ENCODE measurements at places on chromosomes 7 and 10.

GRCh38 chr10:48603421-48604038 lies 1.3 kb downstream of the ARHGAP22 start:
- DNase-seq: no peak

DNA sequence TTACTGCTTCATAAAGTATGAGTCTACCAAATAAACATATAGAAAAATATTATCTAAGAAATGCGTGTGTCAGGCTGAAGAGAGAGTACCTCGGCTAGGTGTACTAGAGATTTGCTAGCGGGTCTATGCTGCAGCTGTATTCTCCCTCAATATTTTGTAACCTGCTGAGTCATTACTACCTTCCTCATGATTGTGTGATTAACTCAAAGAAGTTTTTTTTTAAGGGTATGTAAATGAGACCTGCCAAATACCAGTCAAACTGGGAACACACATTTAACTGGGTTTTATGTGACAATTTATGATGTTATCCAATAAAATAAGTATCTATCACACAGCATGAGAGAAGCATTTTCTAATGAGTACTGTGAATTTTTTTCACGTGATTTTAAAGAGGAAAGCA lies 180.4 kb downstream of the RNF133 start:
- no peak for DNase-seq

GRCh38 chr10:26755443-26755903 lies 58.0 kb downstream of the PDSS1 start:
- no peak for DNase-seq

DNA sequence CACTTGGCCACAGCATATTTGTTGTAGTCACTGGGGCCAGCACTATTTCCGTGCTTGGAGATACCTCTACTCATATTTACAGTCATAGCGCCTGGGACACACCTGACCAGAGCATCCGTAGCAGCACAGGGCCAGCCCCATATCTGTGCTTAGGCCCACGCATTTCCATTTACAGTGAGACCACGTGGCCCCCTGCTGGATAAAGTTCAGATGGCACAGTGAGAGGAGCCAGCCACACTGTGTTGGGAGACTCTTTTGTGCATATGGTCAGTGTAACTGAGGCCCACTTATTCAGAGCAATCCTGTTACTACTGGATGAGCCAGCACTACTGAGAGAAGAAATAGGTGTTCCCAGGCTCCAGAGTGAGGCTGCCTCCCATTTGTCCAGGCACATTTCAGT lies 455.3 kb downstream of the REEP3 start:
- DNase-seq: no peak

DNA sequence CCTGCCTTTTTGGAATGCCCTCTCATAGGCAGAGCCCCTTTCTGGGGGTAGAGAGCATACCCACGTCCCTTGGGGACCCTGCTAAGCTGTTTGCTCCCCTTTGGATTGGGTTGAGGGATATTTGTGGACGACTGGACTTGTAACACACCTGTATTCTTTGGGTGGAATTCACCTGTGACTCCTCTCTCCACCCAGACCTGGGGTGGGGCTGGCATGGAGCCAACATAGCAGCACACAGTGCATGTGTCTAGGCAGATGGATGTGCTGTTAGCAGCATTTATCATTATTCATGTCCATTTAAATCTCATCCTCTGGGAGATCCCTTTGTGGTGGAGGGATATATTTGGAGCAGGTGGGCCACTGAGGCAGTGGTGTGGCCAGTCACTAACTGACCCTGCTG lies 51.0 kb downstream of the CDH23 start:
- DNase-seq: no peak

- DNase-seq: no peak
Observed at GRCh38 chr10:76119036-76119435, 687.6 kb downstream of the LRMDA start.

DNA sequence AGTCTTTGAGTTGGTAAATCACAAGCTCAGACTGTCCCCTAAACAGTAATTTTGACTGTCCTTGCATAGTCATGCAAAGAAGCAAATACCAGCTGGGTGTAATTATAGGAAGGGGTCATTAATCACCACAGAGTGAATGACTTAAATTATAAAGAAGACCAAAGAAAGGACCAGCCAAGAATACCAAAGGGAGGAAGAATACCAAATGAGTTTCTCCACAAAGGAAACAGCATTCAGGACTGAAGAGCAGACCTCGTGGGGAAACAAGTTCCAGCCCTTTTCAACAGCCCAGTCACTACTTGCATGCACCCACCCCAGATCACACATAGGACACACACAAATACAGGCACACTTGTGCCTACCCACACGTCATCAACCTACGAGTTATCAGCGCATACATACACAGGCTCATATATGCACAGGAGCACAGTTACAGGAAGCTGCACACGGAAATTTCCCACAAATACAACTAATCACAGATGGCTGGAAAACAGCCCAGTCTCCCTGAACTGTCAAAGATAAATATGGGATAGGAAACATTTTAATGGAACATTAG lies 77.6 kb downstream of the DENND2A start:
- no peak for DNase-seq

GRCh38 chr10:60718886-60719285 lies 59.4 kb upstream of the CDK1 start:
- DNase-seq: no peak

DNA sequence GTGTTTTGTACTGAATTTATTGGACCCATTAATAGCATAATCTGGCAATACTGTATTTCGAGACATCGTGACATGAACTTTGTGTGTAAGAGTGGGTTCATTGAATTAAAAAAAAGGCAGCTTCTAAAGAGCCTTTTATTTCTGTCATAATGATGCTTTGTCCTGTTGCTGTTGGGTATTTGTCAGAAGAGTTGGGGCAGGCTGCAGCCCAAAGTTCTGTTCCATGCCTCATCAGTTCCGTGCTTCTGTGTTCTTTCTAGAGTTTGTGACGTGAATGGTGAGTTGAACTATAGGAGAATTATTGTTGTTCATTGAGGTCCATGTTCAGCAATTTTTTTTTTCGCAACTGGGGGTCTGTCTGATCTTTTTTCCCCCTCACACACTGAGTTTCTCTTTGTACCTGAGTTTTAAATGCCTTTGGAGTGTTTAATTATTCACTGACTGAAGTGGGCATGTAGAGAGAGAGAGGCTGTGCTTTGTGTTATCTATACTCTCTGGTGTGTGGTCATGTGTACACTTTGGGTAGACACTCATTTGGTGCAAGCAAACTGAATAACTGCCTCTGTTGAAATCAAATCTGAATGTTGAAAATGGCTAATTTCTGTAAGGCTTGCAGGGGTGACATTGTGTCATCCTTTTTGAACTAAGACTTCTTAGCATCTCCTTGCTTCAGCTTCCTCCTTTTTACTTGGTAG lies 69.8 kb downstream of the ADD3 start:
- DNase-seq: no peak

DNA sequence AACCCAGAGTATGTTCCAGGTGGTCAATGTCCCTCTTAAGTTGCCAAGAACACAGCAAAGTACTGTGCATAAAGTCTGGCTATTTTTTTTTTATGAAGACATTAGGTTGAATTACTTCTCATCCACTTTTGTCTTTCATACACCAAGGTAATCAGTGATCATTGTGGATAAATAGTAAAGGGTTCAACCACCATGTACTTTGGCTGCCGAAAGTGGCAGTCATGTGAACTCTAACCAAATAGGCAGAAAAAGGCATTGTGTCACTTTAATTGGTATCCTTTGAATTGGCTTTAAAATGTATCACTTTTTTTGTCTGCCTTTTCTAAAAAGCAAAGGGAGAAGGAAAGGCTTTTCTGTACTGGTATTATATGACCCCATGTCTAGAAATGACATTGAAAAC lies 7.3 kb downstream of the ITIH2 start:
- DNase-seq: no peak

- DNase-seq: no peak
Observed at GRCh38 chr7:145718129-145718528, 398.5 kb upstream of the CNTNAP2 start.

DNA sequence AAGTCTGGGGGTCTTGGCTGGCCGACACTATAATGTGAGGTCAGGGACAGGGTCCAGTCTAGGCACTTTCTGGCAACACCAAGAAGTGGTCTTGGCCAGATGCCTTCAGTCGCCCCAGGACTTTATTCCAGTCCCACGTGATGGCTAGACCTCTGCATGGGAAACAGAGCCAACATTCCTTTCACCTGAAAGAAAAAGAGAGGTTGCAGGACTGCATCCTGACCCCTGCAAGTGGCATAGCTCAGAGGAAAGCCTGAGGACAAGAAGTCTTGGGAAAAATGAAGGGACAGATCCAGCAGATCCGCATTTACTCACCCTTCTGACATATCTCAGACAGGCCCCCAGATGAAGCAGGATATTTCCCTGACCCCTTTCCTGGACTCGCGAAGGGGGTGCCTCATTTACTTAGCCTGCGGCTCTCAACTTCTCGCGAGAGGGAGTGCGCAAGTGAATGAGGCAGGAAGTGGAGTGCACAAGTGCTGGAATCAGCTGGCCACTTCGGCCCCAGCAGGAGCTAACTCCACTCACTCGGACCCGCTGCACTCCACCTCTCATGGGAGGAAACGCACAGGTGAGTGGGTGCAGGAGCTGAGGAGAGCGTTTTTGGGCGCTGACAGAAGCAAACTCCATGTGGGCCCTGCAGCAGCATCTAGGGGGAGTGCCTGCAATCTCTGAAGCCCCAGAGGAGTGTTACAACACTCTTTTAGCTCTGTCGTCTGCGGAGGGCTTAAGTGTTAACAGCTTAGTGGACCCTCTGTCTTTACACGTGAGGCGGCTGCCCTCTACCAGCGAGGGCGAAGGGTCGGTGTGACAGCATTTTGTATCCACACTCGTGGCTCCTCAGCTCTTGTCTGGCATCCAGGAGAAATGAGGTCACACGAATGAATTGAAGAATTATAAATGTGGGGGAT lies 916.2 kb upstream of the GHITM start:
- DNase-seq: no peak

GRCh38 chr10:86757113-86757972 lies 924 bp downstream of the BMPR1A start:
- no peak for DNase-seq

- no peak for DNase-seq
Observed at GRCh38 chr10:97770255-97770654, 1.5 kb downstream of the SFRP5 start.

GRCh38 chr10:69043931-69044531 lies 43.9 kb upstream of the SRGN start:
- DNase-seq: no peak

DNA sequence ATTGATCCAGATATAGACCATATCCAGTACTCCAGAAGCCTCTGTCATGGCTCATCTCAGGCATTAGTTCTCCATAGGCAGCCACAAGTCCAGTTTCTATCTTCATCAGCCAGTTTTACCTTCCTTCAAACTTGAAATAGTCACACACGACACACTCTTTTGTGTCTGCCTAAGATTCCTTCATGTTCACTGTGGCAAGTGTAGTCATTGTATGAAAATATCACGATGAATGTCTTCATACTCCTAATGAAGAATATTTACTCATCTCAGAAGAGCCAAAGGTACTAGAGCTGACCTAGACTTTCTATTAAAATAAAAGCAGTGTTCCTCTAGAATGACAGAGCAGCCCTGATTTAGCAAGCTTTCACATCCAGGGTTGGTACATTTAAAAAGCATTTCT lies 230.7 kb downstream of the SNX13 start:
- DNase-seq: no peak

- DNase-seq: no peak
Observed at GRCh38 chr10:110160081-110160480, 47.3 kb upstream of the MXI1 start.

- DNase-seq: no peak
Observed at GRCh38 chr10:73819081-73819480, 7.7 kb upstream of the NDST2 start.

DNA sequence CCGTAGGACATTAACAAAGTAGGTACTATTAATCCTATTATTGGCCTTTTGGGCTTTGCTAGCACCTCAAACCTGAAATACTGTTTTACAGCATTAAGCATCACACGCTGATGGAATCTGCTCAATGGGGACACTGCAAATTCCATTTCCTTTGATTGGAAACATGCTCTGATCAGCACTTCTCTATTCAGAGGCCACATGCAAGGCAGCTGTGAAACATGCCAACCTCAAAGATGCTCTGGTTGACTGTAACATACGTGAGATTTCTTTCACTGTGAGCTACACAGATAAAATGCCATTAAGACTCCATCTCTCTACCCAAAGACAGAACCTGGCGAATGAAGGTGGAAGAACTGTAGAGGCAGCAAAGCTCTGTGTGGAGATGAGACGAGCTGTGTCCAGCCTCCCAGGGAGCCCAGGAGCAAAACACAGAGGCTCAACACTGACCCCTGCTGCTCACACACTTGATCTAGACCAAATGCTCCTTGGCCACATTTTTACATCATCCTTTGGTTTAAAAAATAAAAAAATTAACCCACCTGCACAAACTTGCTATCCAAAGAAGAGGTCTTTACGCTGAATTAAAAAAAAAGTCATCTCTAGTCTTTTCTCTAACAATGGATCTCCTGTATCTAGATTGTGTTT lies 8.0 kb downstream of the RSU1 start:
- DNase-seq: no peak

DNA sequence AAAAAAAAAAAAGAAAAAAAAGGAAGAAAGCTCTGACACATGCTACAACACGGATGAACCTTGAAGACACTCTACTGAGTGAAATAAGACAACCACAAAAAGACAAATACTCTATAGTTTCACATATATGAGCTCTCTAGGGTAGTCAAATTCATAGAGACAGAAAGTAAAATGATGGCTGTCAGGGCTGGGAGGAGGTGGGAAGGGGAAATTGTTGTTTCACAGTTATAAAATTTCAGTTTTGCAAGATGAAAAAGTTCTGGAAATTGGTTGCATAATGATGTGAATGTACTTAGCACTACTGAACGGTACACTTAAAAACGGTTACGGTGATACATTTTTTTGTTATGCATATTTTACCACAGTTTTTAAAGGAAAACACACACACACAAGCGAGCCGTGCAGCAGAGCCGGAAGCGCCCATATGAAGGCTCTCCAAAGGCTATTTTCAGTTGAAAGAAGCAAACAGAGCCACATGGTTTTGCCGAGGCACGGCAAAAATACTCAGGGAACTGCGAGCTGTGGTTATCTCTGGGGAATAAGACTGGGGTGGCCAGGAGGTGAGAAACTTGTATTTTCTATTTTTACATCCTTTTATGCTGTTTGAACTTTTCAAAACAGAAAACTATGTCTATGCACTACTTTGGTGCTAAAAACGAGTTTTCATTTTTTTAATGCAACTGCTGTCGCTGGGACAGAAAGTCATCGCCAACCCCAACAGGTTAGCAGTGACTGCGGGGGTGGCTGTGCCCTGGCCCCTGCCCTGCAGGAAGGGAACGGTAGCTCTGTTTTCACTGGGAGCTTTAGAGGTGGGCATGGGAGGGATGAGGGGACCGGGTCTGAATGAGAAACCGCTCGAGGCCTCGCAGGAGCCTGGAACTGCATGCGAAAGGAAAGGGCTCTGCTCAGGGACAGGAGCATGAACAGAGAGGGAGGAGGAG lies 132.9 kb downstream of the OAT start:
- no peak for DNase-seq

GRCh38 chr7:17016402-17017010 lies 134.7 kb upstream of the AGR3 start:
- DNase-seq: no peak

Data from hematopoietic multipotent progenitor cell (in vitro differentiated cells).